ENCODE measurements at places on chromosomes 13 and 19.

- no peak for DNase-seq
These were observed 327.8 kb downstream of the SUCLA2 start for GRCh38 chr13:47673009-47673850.

GRCh38 chr19:49848938-49849337 is 2.0 kb upstream of the PTOV1 start:
- no peak for DNase-seq

- DNase-seq, result no peak
These were observed 13.3 kb downstream of the TSKS start for GRCh38 chr19:49749771-49750170.

DNA sequence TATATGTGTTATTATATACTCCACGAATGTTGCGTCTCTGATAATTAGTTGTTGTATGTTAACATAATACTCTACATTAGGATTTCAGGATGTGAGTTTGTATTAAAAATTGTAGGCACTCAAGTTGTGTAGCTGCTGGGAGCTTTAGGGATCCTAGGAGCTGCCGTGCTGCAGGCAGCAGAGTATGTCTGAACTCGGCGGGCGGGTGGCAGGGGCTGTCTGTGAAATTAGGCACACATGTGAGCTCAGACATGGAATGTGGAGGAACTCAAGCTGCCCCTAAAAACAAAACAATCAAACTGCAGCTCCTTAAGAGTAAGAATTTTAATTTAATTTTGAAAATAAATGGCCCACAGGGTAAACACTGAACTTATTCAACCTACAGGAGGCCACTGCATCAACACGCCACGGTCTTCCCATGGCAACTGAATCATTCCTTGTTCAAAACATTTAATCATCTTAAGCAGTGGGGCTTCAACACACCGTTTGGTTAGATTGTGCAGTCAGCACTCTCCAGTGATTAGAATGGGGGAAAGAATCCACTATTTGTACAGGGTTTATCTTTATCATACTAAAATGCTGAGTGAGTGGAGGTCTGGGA is 22.7 kb downstream of the SERTM1 start:
- DNase-seq, result no peak

DNA sequence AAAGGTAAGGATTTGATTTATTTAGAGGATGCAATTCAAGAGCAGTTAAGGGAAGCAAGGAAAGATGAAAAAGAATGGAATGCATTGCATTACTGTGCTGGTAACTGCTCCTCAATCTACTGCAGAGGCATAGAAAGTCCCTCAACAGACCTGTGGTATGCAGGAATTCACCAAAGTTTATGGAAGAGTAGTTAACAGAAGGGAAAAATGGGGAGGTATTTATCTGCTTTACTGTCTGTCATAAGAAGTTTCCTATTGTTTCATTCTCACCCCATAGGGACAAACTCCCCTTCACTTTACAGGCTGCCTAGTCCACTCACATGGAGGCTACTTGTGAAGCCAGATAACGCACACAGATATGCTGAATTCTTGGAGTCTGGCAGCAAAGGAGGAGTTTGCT is 354.9 kb upstream of the SPRY2 start:
- DNase-seq, result no peak

DNA sequence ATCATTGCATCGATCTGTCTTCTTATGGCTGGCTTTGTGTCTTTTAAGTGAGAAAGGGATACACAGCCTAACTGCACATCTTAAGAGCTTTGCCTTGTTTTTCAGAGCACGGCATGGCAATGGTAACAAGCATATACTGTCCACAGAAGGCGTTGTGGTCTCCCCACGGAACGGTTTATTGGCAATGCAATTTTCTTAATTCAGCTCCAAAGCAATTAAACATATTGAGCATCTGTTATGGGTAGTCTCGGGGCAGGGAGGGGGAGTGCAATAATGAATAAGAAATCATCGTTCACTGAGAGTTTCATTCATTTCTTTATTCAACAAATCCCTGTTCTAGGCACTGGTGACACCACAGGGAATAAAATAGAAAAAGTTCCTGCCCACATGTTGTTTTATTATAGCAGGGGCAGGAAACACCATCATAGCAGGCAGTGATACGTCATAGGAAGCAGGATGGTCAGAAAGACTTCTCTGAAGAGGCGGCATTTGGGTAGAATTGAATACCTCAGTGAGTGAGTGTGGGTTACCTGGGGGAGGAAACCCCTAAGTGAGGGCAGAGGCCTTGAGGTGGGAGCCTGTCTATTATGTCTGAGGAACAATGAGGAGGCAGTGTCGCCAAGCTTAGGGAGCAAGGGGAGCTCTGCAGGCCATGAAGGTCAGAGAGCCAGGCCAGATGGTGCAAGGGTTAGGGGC is 185.7 kb upstream of the KL start:
- DNase-seq, result no peak

GRCh38 chr13:84658491-84659358 is 776.5 kb upstream of the SLITRK1 start:
- no peak for DNase-seq

DNA sequence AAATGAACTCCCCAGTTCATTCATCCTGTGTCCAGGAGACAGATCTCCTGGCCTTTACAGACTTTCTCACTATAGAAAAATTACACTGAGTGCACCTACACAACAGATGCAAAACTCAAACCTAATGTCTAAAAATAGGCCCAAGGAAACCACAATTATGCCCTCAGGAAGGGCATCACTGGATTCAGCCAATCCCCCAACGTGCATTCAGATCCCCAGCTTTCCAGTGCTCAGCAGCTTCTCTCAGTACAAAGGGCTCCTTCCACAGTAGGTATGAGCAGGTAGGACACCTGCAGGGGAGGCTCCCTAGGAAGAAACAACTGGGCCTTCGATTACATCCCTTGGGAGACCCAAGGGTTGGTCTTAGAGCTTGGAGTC is 2.1 kb downstream of the ZNF709 start:
- no peak for DNase-seq

DNA sequence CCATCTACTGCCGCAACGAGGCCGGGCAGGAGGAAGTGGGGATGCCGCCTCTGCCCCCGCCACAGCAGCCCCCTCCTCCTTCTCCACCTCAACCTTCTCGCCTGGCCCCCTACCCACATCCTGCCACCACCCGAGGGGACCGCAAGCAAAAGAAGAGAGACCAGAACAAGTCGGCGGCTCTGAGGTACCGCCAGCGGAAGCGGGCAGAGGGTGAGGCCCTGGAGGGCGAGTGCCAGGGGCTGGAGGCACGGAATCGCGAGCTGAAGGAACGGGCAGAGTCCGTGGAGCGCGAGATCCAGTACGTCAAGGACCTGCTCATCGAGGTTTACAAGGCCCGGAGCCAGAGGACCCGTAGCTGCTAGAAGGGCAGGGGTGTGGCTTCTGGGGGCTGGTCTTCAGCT is 3.4 kb upstream of the NUP62 start:
- no peak for DNase-seq

- DNase-seq, result no peak
These were observed 376.5 kb downstream of the KLF12 start for GRCh38 chr13:73757481-73758233.

- no peak for DNase-seq
These were observed 255.2 kb downstream of the PCDH9 start for GRCh38 chr13:66974889-66975288.

GRCh38 chr13:44735806-44736205 is 159.7 kb upstream of the TSC22D1 start:
- DNase-seq, result no peak

DNA sequence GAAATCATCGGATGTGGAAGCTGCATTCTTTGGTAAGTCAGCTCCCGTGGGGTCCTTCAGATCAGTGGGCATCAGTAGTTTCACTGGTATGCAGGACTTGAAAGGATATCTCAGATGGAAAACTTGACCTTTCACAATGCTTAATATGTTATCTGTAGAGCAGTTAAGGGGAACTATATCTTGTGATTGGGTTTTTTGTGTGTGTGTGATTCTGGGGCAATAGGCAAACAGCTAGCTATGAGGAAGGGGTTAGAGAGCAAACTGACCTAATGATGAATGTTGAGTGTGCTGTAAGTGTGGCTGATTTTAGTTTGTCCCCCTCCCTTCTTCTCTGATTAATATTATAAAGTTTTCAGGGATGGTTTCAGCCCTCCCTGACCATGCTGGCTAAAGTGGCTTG is 53.3 kb downstream of the ACSBG2 start:
- no peak for DNase-seq

DNA sequence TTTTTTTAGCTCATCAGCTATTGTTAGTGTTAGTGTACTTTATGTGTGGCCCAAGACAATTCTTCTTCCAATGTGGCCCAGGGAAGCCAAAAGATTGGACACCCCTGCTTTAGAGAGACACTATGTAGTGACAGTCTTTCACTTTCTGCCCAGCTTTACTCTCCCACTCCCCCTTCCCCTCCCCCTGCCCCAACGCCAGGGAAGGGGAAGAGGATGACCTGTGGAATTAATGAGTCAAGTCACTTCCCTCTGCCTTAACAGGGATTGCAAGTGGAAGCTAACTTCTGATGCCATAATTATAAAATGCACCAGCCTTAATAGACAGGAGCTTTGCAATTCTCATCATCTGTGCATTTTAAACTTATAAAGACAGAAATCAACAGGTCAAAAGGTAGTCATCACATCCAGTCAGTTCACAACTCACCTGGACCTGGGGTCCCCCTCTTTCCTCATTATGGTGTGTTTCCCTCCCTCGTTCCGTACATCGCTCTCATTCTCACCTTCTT is 1.6 kb downstream of the ZNF415 start:
- no peak for DNase-seq

GRCh38 chr19:43504426-43505185 is at the start of gene PHLDB3:
TSS of gene PHLDB3 (minus strand) at chr19:43504746. CDS start at chr19:43504118, 628 bp downstream.
- no peak for DNase-seq

GRCh38 chr13:40673414-40673813 is 7.0 kb upstream of the FOXO1 start:
- DNase-seq, result no peak

- DNase-seq, result no peak
These were observed 69.7 kb downstream of the PIBF1 start for GRCh38 chr13:72851678-72852014.

- DNase-seq, result no peak
These were observed at the start of gene KISS1R for GRCh38 chr19:917323-918151. TSS of gene KISS1R (plus strand) at chr19:917333. CDS start at chr19:917503, 170 bp downstream.

- no peak for DNase-seq
These were observed 93.3 kb upstream of the DOCK9 start for GRCh38 chr13:99071211-99071610.

DNA sequence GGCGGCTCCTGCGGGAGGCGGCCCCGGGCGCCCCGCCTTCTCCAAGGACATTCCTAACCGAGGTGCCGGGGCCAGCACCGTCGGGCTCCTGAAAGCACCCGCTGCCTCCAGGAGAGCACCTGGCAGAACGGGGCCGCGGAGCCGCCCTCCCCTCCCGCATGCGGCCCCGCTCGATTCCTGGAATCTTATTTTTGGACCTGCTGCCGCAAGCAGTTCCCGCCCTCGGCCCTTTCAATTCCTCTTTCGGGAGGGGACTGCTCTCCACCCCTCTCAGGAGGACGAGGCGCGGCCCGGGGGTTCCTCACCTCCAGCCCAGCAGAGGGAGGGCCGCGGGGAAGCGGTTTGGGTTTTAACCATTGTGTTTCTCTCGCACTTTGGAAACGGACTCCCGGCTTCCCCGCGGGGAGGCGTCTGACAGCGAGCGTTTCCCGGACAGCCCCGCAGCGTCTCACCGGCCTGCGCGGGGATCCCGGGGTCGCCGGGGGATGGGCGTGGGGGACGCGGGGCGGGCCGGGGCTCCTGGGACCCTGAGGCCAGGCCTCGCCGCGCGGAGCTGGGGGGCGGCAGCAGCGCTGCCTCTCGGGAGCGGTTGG is 849 bp downstream of the GAS6 start:
- DNase-seq, result no peak

GRCh38 chr19:13840305-13841085 is 36.4 kb upstream of the NANOS3 start:
- DNase-seq, result no peak

GRCh38 chr19:23957660-23958281 is 43.1 kb downstream of the ZNF726 start:
- no peak for DNase-seq

DNA sequence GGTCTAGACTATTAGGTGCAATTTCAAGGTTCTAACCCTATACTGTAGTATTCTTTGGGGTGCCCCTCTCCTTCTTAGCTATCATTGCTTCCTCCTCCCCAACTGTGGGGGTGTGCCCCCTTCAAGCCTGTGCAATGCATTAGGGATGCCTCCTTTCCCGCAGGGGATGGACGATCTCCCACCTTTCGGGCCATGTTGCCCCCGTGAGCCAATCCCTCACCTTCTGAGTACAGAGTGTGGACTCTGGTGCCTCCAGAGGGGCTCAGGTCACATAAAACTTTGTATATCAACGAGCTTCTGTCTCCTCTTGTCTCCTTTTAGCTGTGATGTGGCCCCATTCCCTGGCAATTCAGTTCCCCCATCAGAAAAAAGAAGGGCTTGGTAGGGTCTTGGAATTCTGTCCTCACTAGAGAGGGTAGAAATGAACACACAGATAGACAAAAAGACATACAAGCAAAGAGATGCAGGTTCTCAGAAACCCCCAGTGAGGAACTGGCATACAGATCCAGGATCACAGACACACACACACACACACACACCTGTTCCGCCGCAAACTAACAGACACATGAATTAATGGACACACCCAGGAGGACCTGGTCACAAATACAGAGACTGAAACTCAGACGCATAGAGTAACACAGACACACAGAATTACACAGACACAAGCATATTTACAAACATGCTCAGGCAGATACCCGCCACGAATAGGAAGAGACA is 2.5 kb upstream of the HNRNPUL1 start:
- no peak for DNase-seq

- no peak for DNase-seq
These were observed 205.6 kb downstream of the LHFPL6 start for GRCh38 chr13:39397226-39397895.

DNA sequence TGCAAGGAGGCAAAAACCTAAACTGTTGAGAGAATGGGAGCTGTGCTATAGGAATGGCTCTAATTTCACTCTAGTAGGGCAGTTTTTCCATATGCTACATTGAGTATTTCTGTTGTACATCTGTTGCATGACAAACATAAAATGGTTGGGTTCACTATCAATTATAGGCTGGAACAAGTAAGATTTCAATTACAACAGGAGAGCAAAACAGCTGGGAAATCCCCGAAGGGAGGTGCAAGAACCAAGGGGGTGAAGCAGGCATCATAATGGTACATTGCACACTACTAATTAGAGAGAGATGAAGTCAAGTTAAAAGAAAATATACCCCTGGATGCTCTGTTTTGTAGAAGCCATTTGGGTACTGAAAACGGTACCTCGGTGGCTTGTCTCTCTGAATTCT is 389.5 kb downstream of the PCDH9 start:
- DNase-seq, result no peak

GRCh38 chr13:109517517-109517916 is 268.9 kb downstream of the IRS2 start:
- no peak for DNase-seq

GRCh38 chr13:51465124-51465523 is 12.3 kb upstream of the INTS6 start:
- no peak for DNase-seq

- DNase-seq, result no peak
These were observed 19.3 kb upstream of the EHD2 start for GRCh38 chr19:47693903-47694302.
